ENCODE measurements at places on chromosomes 6 and 20.

- DNase-seq, result peak; percentile 50
Measured at GRCh38 chr20:10316582-10316981, 98.0 kb downstream of the SNAP25 start.

GRCh38 chr6:136324686-136325380, 35.2 kb upstream of the BCLAF1 start:
- DNase-seq, result no peak

DNA sequence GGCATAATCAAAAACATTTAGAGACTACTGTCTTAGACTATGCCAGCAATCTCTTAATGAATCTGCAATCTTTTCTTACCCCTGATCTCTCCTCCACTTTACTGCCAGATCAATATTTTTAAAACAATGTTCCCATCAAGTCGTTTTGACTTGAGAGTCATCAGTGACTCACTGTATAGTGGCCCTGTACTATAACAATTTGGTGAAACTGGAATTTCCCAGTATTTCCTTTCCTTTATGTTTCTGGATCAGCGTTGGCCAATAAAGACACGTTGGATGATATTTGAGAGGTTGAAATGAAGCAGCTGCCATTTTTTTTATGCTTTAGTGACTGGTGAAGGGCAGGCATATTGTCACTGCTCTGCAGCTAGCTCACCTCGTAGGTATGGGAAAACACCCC, 10.1 kb upstream of the SMIM13 start:
- DNase-seq, result no peak

DNA sequence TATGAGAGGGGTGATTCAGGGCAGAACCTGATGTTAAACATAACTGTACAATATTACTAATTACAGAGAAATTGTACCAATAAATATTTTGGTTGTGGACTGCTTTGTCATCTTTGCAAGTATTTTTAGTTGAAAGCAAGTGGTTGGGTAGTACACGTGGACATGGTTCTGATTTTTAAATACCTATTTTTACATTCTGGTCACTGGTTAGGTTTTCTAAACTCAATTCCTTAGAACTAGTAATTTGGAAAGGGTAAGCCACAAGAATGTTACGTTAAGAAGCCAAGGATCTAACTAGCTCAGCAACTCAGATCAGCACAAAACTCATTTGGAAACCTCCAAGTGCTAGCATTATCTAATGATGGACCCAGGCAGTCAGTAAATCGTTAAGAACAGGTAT, 2.7 kb downstream of the EPB41L2 start:
- no peak for DNase-seq

DNA sequence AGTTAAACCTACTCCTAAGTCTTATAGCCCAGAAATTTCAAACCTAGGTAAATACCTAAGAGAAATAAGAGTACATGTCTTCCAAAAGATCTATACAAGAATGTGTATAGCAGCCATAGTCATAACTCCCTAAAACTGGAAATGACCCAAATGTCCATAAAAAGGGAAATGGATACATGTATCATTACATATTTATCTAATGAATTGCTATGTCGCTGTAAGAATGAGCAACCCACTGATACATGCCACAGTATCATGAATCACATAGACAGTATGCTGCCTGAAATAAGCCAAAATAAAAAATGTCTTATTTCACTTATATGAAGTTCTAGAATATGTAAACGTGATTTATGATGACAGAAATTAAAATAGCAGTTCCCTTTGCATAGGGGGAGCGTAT, 679.5 kb downstream of the MAFB start:
- no peak for DNase-seq

GRCh38 chr6:84135291-84135690, 92.2 kb downstream of the CEP162 start:
- DNase-seq, result no peak

DNA sequence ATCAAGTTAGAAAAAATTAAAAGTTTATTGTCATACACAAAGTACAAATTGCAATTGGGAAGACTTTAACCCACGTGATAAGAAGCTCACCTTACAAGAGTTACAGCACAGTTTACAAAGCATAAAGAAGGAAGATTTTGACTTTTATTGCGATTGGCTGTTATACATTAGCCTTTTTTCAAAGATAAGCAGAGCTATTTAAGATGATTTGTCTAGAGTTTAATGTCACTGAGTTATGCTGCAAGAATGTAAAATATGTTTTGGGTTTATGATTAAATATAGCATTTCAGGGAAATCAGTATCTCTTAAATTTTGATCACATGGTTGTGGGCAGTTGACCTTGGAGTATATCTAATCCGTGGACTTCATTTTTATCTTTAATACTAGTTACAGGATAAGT, 664.2 kb upstream of the PTCHD4 start:
- DNase-seq, result no peak

DNA sequence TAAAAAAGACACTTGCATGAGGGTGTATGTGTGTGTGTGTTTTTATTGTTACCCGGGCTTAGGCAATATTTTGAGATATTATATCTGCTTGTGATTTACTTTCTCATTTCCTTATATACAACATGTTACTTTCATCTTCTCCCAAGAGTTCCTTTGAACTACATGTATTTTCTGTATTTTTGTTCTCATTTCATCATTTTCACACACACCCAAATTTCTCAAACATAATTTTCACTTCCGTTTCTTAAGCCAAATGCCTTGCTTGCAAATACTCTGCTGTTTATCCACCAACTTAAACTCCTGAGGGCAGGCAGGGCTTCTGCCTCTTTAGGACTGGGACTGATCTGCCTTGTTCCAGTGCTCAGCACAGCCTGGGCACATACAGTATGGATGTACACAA, 69.3 kb upstream of the FYN start:
- no peak for DNase-seq

DNA sequence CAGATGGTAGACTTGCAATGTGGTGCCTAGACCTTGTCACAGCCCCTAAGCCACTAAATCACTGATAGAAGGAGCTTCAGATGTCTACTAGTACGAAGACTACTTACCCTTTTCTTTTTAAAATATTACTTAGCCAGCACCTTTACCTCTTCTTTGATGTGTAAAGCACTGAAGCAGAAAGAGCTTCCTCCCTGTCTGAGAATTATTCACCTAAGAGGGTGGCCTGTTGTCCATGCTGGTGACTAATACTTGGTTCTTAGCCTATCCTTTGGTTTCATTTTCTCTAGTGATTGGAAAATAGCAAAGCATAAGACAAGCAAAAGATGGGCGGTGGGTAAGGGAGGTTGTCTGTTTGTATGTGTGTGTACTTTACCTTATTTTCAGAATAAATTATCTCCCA, 794.6 kb downstream of the TFAP2A start:
- no peak for DNase-seq

- DNase-seq, result no peak
Measured at GRCh38 chr20:10609770-10610169, 64.0 kb downstream of the JAG1 start.

DNA sequence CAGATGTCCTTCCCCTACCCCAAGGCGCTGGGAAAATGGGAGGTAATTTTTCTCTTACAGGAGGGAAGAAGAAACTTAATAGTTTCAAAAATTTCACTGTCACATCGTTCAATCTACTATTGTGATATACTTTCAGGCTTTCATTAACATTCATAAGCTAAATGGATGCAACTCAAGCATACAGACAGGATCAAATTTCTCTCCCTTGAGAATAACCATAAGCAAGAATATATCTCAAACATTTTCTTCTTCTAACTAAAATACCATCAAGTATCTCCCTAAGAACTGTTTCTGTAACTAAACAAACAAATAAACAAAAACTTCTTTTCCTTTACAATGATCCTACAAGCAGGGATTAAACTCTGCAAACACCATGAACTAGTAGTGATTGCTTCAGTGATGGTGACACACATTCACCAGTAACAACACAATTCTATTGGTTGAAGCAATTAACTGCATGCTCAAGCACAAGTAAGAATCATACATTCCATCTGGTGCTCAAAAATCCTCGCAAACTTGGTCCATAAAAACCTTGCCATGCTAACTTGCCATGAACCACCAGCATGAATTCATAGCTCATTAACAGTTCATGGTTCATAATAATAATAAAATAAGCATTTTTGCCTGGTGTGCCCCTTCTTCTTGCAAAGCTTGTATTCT, 183.8 kb downstream of the PTPRK start:
- DNase-seq, result no peak

DNA sequence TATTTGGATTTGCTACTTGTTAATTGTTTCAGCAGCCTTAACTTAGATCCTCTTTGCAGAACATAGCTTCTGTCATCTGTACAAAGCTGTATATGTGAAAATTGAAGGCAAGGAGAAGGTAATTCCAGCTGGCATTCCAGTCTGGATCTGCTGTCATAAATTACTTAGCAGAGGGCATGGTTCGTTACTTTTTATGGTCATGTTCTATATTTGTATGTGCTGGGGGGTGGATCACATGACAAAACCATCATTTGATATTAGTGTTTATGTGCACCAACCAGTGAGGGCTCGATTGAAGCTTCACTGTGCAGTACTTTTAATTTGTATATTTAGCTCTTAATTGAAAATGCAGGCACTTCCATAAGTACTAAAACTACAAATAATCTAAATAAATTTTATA, 80.2 kb downstream of the CAP2 start:
- DNase-seq, result no peak

Measured in AML-193 (cell line).